Activated B cell treated with CpG ODN at 0.5 μM for 24 hours (primary cell): ENCODE measurements at places on chromosomes 1 and 21. TPM values are rescaled to one million over a fixed set of nuclear protein-coding genes. Genes with fewer than 3 reads are reported as not detected.
A peak's percentile ranks its signal among the peaks of the same experiment; 100 is the strongest.

GRCh38 chr1:50783286-50783685, 176.8 kb downstream of the FAF1 start:
- no peak for DNase-seq

DNA sequence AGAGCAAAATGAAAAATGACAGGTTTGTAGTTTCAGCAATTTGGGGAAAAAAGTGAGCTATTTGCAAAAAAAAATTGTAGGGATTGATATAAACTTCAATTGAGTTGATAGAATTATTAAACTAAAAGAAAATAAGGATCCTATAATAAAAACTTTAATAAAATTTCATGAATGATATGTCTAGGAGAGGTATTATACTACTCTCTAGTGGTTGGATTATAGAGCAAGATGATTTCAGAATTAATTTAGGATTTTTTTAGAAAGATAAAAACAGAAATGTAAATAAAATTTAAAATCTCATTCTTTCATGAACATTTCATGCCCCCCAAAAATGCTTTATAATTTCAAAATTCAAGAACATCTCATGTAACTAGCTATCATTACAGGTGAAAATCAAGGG, 430.4 kb downstream of the DSCAM start:
- no peak for DNase-seq

GRCh38 chr1:15758953-15759661, 512 bp downstream of the FBLIM1 start:
- DNase-seq = no peak

DNA sequence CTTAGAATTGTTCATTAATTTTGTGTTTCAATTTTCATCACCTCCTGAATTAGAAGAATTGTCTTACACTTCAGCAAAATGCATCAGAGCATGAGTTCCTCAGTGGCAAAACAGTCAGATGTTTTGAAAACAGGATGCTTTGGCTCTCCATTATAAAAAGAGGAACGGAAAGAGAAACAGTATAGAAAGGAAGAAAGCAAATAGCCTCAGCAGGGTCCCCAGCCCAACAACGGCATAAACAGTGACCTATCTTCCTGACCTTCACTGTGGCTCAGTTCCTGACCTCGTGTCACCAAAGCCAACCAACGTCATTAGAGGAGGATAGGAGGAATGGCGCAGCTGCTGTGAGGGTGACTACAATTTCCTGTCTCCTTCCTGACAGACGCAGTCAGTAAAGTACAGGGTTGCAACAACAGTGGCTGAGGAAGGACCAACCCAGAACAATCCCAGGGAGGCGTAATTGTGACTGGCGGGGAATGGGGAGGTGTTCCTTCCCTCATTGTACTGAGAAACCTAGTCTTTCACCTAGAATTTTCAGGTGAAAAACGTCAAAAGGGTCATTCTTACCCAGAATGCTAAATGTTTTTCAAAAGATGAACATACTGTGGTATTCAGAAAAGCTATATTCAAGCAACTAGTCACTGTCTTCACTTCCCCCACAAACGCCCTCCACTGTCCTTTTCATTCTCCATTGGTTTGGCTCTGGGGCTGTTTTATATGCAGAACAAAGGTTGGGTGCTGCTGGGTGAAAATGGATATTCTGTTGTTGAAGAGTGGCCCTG, 197.9 kb upstream of the SGIP1 start:
- peak; percentile 57 for DNase-seq

- no peak for DNase-seq
Measured at GRCh38 chr1:198686069-198686728, 47.4 kb downstream of the PTPRC start.

The CYP4A22 gene
- not detected in 2 replicates for total RNA-seq

The PAQR6 gene
- total RNA-seq = 1.6 and 1.8 TPM in 2 replicates

The IKBKE gene
- 52.9 and 56.3 TPM in 2 replicates for total RNA-seq

The TMEM52 gene
- total RNA-seq = 0.29 and 0.51 TPM in 2 replicates

The CLCA4 gene
- total RNA-seq = not detected in 2 replicates
